ENCODE measurements at places on chromosomes 11 and 22.

- peak; percentile 48 for DNase-seq
Measured at GRCh38 chr11:75768112-75768908, at the start of gene DGAT2. DGAT2 (plus strand) TSS chr11:75768778; CDS start chr11:75768992, 214 bp downstream.

GRCh38 chr11:59259047-59259446, 46.3 kb upstream of the MPEG1 start:
- DNase-seq: no peak

DNA sequence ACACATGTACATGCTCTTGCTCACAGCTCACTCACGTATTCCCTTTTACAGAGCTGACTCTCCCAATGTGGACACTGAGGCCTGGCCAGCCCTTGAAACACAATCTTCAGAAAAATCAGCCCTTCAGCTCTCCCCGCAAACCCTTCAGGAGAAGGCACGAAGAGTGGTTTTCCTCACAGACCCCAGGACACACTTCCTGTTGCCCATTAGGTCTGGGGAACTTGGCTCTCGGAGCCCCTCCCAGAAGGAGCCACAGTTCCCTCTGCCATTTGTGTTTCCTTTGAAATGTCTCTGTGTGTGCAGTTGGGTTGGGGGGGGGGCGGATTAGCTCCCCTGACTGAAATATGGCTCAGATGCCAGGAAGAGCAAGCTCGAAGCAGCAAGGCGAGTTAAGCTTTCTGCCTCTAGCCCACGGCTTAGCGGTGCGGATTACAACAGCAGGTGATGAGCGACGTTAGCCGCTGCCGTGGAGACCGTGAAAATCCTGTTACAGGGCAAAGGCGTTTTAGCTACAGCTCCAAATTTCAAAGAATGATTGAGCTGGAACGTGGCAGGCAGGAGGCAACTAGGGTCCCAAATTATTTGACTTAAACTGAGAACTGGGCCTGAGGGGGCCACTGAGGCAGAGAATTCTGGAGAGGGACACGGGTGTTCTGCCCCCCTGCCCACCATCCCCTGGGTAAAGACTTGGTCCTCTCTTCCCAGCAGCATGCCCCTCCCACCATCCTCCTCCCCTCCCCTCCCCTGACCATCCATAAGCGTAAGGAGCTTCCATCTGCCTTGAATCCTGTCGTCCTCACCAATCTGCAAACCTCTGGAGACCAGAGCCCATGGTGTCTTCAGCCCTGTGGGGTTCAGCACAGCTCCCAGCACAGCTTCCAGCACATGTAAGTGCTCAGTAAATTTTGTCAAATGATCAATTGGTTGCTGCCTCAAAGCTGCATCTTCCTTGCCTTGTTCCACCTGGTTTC, 598.6 kb downstream of the BUD13 start:
- no peak for DNase-seq

GRCh38 chr11:33716243-33716642, 15.6 kb upstream of the C11orf91 start:
- peak; percentile 46 for DNase-seq

- no peak for DNase-seq
Measured at GRCh38 chr22:38940811-38941384, 16.5 kb upstream of the APOBEC3A start.

DNA sequence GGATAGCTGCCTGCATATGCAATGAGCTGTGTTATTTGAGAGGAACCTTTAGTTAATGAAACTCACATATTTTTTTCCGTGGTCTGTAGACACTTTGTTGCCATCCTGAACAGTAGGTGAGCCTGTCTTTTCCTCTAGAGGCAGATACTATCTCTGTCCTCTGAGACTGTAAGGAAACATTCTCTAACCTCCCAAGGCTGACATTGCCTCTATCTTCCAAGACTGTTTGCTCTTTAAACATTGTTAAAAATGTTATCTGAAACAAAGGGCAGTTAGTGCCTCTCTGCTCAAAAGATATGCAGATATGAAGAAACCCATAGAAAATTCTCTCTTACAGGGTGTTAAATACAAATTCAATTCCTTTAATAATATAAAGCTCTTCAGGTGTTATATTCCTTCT, 963.8 kb upstream of the CNTN5 start:
- DNase-seq: no peak

DNA sequence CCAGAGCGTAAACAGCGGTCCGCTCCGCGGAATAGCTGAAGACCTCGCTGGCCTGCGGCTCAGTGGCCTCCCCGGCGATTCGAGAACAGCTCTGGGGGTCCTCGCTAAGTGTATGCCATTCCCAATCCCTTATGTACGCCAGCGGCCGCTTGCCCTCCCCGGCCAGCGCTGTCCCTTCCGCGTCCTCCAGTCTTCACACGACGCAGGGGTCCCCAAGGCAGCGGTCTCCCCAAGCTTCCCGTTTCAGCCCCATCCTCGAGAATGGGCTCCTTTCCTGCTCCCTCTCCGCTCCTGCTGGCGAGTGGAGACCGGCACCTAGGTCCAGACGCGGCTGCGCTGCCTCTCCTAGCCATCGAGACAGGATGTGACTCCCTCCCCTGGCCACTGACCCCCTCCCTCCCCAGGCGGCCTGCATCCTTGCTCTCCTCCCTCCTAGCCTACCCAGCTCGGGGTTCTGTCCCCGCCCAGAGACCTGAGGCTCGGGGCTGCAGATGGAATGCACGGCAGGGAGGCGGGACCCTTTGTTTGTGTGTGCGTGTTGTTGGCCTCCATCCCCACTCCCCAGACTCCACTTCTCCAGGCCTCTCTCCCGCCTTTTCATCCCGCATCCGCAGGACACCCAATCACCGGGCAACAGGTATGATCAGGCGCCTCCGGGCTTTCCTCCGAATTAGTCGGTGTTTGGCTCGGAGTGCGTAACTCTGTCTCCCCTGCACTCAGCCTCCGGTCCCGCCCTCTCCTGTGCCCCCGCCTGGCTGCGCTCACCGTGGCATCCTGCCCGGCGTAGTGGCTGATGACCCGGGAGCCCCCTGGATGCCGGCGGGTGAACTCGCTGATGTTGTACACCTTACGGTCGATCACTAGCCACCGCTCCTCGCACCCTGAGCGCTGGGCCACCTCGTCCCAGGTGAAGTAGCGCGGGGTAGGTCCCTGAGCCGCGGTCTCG, 740 bp downstream of the FADS1 start:
- DNase-seq: peak; percentile 56

- DNase-seq: no peak
Measured at GRCh38 chr11:45801723-45802315, 3.1 kb upstream of the SLC35C1 start.

GRCh38 chr11:119797736-119798135, 68.7 kb upstream of the NECTIN1 start:
- DNase-seq: no peak

DNA sequence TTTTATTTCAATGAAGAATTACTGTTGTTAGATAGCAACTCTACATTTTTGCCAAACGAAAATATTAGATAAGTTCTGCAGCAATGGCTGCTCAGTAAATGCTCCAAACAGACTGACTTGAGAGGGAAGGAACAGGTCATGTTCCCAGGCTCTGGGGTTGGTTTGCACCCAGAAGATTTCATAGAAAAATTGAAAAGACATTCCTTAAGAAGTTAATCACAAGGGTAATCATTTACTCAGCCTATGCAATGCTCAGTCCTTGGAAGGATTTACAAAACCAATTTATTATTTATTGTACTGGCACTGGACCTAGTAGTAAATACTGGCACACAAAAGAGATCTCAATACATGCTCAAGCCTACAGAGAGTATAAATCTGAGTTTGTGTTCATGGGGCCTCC, 179.1 kb upstream of the MTNR1B start:
- DNase-seq: peak; percentile 13

DNA sequence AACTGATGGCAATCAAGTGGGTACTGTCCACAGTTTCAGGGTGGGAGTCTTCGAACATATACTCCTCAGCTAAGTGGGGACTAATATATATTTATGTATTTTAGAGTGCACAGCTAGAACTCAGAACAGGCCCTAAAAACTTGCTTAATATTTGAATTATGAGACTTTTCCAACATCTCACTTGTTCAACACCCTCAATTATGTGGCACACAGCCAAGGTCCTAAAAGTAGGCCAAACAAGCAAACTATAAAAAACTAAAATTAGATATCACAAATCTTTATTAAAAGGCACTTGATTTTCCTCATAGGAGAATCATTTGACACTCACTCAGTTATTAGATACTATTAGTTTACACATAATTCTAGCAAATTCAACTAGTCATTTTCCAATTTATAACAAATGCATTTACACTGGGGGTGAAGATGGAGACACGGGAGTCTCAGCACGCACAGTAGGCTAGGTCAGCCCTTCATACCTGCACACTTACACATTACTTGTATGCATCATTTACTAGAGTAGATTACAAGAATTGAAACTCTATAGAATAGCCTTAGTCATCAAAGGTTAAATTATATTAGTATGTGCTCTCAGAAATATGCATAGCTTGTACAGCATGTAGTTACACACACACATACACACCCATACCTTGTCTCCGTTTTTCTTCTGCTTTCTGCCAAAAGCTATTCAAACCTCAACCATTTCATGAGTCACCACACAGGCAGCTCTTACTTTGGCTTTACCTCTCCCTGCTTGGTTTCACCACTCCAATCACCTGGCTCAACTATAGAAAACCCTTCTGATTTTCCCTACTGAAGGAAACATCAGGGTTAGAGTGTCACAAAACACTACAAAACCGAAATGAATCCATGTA, 171.5 kb downstream of the SBF2 start:
- DNase-seq: peak; percentile 49
